Smooth muscle cell of the umbilical artery (primary cell): ENCODE measurements at places on chromosomes 12 and 14. TPM values are rescaled to one million over a fixed set of nuclear protein-coding genes. Genes with fewer than 3 reads are reported as not detected.

The VRTN gene
- total RNA-seq: not detected in 2 replicates

The ATN1 gene
- 20.2 and 26.3 TPM in 2 replicates for total RNA-seq

The FAM181A gene
- total RNA-seq: not detected in 2 replicates

The GRIP1 gene
- 1.5 and 3.6 TPM in 2 replicates for total RNA-seq

The CYP27B1 gene
- total RNA-seq: 0.59 and 0.74 TPM in 2 replicates

The MIP gene
- not detected in 2 replicates for total RNA-seq

The CEBPE gene
- total RNA-seq: not detected in 2 replicates

The SERPINA12 gene
- total RNA-seq: not detected in 2 replicates

The SLC7A7 gene
- 5.1 and 10.1 TPM in 2 replicates for total RNA-seq

The PLCZ1 gene
- 0.18 TPM in 1 of 2 replicates, not detected in the other for total RNA-seq

The NRIP2 gene
- total RNA-seq: not detected in 2 replicates

The CD27 gene
- not detected in 2 replicates for total RNA-seq

The ART4 gene
- total RNA-seq: 2.6 and 6.5 TPM in 2 replicates

The STYK1 gene
- total RNA-seq: 1.6 TPM in 1 of 2 replicates, not detected in the other

The SLC4A8 gene
- 1.8 and 3.2 TPM in 2 replicates for total RNA-seq

The CAPZA3 gene
- total RNA-seq: not detected in 2 replicates

The M6PR gene
- 188 and 198 TPM in 2 replicates for total RNA-seq

The SOX5 gene
- 6.2 TPM in 2 replicates for total RNA-seq

The DTX3 gene
- 20.5 and 22.9 TPM in 2 replicates for total RNA-seq

The TAS2R31 gene
- 6.8 and 10.9 TPM in 2 replicates for total RNA-seq

The TAS2R8 gene
- not detected in 2 replicates for total RNA-seq

The SLC35E3 gene
- total RNA-seq: 5.3 and 6.9 TPM in 2 replicates

The ANO2 gene
- under 0.01 and 0.23 TPM in 2 replicates for total RNA-seq

The FGF23 gene
- total RNA-seq: not detected in 2 replicates

The HOXC6 gene
- total RNA-seq: 4.2 and 4.7 TPM in 2 replicates

The DENND5B gene
- total RNA-seq: 14.6 and 15.7 TPM in 2 replicates

The KLRG1 gene
- 0.30 and 1.1 TPM in 2 replicates for total RNA-seq

The TMEM30B gene
- not detected in 2 replicates for total RNA-seq

The MGST1 gene
- 29.4 and 31.4 TPM in 2 replicates for total RNA-seq

The ANO4 gene
- 2.0 and 15.7 TPM in 2 replicates for total RNA-seq

The CD163 gene
- not detected in 2 replicates for total RNA-seq

The FBRSL1 gene
- 3.0 and 8.4 TPM in 2 replicates for total RNA-seq

The TPH2 gene
- not detected in 2 replicates for total RNA-seq

The JDP2 gene
- total RNA-seq: 58.4 and 81.1 TPM in 2 replicates

The CTSG gene
- total RNA-seq: not detected in 2 replicates

The KRT73 gene
- total RNA-seq: not detected in 2 replicates

The CD9 gene
- 79.9 and 159 TPM in 2 replicates for total RNA-seq

The SLCO1A2 gene
- total RNA-seq: not detected in 2 replicates

The ZNF26 gene
- 16.2 and 16.6 TPM in 2 replicates for total RNA-seq

The KRT74 gene
- total RNA-seq: not detected in 2 replicates

The NKX2-1 gene
- total RNA-seq: not detected in 2 replicates

The SVOP gene
- total RNA-seq: not detected in 2 replicates

The C12orf76 gene
- 14.2 and 15.4 TPM in 2 replicates for total RNA-seq

The LRTM2 gene
- total RNA-seq: not detected in 2 replicates

The FOXG1 gene
- under 0.01 TPM in 1 of 2 replicates, not detected in the other for total RNA-seq

The SYCP3 gene
- total RNA-seq: 0.30 and 0.32 TPM in 2 replicates

The MUCL1 gene
- not detected in 2 replicates for total RNA-seq
